ENCODE measurements at places on chromosomes 13 and 19. TPM values are rescaled to one million over a fixed set of nuclear protein-coding genes. Genes with fewer than 3 reads are reported as not detected.

The PBX4 gene
- polyA plus RNA-seq, result 0.51 TPM

DNA sequence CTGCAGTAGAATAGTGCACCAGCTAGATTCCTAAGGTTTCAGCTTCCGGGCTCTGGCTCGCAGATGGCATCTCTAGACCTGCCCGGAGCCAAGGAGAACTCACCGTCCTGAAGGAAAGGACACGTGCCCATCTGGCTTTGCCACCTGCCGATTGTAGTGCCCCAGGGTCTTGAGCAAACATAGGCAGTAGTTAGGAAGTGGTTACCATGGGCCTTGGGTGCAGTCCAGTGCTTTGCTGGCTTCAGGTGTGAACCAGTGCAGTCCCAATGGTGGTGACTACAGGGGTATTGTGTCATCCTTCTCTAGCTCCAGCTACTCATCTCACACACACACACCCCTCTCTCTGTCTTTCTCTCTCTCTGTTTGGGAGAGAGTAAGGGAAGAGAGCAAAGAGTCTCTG is 61.4 kb upstream of the TEX29 start:
- DNase-seq, result no peak

- DNase-seq, result peak; percentile 35
These were observed at the start of gene TNFSF13B for GRCh38 chr13:108269601-108270328. TNFSF13B (plus strand) TSS chr13:108269718; CDS start chr13:108269896, 178 bp downstream.

DNA sequence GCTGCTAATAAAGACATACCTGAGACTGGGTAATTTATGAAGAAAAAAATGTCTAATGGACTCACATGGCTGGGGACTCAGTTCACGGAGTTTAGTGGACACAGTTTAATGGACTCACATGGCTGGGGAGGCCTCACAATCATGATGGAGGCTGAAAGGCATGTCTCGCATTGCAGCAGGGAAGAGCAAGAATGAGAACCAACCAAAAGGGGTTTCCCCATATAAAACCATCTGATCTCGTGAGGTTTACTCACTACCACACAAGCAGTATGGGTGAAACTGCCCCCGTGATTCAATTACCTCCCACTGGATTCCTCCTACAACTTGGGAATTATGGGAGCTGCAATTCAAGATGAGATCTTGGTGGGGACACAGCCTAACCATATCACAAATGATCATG is 1181.2 kb downstream of the PCDH9 start:
- DNase-seq, result no peak
